Stimulated activated CD4-positive, alpha-beta T cell treated with anti-CD3 and anti-CD28 coated beads, TNF-alpha, amount 100 ng/mL, for 24 hours (primary cell): ENCODE measurements at places on chromosomes 11 and 22.

- no peak for DNase-seq
Measured at GRCh38 chr11:19698493-19699292, 13.9 kb upstream of the NAV2 start.

DNA sequence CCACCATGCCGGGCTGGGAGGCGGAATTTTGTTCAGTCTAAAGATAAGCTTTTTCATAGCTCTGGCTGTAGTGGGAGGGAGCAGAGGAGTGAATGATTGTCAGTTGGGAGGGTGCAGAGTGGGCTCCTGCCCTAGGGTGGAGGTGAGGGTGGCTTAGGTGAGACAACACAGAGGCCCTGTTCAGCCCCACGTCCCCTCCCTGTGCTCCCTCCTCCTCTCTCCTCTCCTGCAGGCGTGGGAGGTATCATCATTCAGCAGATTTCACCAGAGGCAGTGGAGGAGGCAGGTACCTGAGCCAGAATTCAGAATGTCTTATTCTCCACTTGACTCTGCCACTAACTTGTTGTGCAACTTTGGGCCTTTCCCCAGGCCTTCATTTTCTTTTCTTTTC, 1.7 kb upstream of the THRSP start:
- no peak for DNase-seq

- DNase-seq = no peak
Measured at GRCh38 chr11:18844753-18845367, 53.3 kb upstream of the PTPN5 start.

DNA sequence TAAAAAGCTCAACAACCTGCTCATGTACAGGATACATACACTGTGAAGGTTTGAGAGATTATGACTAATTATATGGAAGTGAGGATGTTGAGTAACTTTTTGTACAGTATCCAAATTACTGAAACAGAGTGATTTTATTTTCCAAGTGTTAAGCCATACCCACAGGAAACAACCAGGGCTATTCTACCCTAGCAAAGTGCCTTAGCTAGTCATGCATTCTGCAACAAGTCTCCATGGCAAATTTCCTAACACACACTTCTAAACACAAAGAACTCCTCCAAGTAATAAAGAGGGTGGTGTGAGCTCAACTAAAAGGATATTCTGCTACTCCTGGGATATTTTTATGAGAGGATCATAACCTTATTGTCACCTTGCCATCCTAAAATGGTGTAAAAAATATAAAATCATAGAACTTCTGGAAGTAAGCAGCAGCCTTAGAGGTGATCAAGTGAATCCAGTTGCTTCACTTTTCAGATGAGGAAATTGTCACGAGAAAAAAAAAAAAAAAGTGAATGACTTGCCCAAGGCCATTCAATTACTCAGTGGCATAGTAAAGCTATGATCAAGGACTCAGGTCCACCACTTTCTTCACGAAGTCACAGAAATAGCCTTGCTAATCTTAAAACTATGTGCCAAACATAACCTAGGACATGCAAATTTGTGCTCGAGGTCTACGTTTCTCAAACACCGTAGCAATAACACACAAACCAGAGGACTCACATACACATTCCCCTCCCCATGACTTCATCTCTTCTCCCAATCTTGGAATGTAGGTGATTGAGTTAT, 4.2 kb downstream of the LGR4 start:
- DNase-seq = no peak

DNA sequence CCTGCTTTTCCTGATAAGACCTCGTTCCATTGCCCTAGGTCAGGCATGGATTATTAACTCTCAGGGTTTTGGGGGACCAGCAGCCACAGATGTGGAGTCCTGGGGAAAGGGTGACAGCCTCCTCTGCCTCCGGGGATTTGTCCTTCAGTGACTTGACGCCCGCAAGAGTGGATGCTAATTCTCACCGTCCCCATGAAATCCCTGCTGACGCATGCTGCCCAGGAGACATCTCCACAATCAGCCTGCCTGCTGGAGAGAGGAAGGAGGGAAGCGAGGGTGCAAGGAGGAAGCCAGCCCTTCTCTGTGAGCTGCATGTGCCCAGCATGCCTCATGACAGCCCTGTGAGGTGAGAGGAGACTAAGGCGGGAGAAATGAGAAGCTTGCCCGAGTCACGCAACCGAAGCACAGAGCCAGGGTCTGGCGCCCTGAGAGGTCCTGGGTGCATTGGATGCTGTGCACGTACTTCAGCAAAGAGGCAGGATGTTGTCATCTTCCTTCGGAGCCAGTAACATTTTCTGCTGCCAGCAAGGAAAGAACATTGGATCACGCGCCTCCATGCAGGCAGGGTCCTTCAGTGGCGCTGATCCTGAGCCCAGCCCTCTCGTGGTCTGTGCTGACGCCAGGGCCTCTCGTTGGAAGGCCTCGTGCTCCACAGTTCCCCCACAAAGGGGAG, 27.3 kb upstream of the KRTAP5-6 start:
- DNase-seq = no peak

GRCh38 chr11:46677991-46678740, 22.3 kb downstream of the ARHGAP1 start:
- DNase-seq = no peak

GRCh38 chr11:12673601-12673923, 659 bp upstream of the TEAD1 start:
- no peak for DNase-seq

DNA sequence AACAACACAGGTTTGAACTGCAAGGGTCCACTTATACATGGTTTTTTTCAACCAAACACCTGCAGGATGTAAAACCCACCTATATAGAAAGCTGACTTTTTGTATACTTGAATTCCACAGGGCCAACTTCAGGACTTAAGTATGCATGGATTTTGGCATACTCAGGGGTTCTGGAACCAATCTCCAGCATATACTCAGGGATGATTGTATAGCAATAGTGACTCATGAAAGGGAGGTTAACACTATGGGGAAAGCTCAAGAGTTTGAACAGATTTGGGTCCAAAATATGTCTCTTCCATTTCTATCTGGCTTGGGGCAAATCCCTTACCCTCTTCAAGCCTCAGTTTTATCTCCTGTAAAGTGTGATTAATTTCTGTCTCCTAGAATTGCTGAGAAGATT, 94.9 kb downstream of the MICAL2 start:
- no peak for DNase-seq

- no peak for DNase-seq
Measured at GRCh38 chr11:88523386-88524071, 186.0 kb upstream of the CTSC start.

DNA sequence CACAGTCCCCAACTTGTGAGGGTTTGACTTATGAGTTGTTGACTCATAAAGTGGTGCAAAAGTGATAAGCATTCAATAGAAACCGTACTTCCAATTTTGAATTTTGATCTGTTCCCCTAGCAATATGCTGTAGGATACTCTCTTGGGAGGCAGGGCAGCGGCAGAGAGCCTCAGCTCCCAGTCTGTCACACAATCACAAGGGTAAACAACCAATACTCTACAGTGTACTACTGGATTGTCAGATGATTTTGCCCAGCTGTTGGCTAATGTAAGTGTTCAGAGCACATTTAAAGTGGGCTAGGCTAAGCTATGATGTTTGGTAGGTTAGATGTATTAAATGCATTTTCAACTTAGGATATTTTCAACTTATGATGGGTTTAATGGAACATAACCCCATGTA, 13.7 kb upstream of the NXPE2 start:
- no peak for DNase-seq

GRCh38 chr22:37030560-37031281, 11.2 kb downstream of the MPST start:
- DNase-seq = no peak

DNA sequence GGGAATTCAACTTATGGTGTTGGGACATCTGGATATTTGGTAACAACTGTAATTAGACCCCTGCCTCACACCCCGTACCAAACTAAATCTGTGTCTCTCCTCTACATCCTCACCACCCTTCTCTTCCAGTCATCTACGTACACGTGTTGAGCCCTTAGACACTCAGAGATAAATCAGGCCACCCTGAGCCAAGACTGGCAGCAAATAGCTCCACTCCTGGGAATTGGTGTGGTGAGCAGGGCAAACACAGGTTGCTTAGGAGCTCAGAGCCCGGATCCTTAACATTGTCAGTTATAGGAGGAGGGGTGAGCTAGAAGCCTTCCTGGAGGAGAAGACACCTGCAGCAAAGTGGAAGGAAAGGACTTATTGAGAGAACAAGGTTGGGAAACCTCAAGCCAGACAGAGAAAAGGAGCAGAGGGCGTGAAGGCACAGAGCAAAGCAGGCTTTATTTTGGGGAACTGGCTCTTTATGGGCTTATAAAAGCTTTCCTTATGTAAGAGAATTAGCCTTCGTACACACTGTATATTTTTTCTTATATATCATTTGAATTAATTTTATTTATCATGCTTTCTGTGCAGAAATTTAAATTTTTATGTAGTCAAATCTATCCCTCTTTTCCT, 36.9 kb upstream of the KLHL35 start:
- DNase-seq = no peak

GRCh38 chr11:41836431-41836830, 377.0 kb upstream of the LRRC4C start:
- no peak for DNase-seq

GRCh38 chr22:49976439-49977175, 16.0 kb downstream of the PIM3 start:
- no peak for DNase-seq

GRCh38 chr11:120112174-120112796, 25.6 kb downstream of the TRIM29 start:
- no peak for DNase-seq

GRCh38 chr11:88950975-88951374, 114.8 kb downstream of the GRM5 start:
- no peak for DNase-seq

DNA sequence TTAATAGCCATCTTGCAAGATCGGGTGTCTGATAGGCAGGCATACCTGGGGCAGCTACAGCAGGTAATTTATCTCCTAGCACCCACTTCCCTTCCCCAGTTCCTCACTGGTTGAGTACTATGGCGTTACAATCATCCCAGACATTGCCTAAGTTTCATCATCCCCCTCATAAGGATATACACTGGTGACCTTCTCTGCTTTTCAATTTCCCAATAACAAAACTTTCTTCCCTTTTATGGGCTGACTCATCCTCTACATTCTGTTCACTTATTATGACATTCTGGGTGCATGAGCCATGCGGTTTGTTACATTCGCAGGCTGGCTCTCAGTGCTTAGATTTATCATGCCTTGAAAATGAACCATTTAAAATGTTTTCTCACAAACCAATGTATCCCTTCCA, 5.0 kb upstream of the MRPL11 start:
- no peak for DNase-seq

GRCh38 chr11:40435344-40435743, 1024.1 kb downstream of the LRRC4C start:
- DNase-seq = no peak
